Stimulated activated naive B cell treated with anti-CD40 and anti-IgM and Interleukin-4, amounts not matched to agents 10 μg/mL and 1 μg/mL and 100 μg/mL, for 72 hours (primary cell): ENCODE measurements at places on chromosomes 1 and 21.

GRCh38 chr1:190474010-190474409, 3.7 kb downstream of the BRINP3 start:
- no peak for DNase-seq

GRCh38 chr1:114861384-114861783, 6.7 kb downstream of the SYCP1 start:
- no peak for DNase-seq

DNA sequence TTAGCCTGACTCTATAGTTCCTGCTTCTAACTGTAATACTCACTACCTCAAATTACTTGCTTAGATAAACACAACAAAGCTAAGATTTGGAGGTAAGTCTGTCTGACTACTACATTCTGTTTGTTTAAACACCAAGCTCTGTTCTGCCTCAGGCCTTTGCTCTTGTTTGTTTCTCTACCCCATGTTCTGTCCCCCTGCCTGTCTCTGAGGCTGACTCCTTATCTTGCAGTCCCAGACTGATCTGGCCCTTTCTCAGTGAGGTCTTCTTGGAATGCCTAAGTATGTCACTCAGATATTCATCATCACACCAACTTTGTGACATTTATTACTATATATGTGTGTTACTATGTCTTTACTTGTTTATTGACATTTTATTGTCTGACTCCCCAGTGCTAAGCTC, 425.5 kb downstream of the LMO4 start:
- DNase-seq, result no peak

GRCh38 chr1:214506972-214507431, 44.4 kb downstream of the PTPN14 start:
- DNase-seq, result no peak

DNA sequence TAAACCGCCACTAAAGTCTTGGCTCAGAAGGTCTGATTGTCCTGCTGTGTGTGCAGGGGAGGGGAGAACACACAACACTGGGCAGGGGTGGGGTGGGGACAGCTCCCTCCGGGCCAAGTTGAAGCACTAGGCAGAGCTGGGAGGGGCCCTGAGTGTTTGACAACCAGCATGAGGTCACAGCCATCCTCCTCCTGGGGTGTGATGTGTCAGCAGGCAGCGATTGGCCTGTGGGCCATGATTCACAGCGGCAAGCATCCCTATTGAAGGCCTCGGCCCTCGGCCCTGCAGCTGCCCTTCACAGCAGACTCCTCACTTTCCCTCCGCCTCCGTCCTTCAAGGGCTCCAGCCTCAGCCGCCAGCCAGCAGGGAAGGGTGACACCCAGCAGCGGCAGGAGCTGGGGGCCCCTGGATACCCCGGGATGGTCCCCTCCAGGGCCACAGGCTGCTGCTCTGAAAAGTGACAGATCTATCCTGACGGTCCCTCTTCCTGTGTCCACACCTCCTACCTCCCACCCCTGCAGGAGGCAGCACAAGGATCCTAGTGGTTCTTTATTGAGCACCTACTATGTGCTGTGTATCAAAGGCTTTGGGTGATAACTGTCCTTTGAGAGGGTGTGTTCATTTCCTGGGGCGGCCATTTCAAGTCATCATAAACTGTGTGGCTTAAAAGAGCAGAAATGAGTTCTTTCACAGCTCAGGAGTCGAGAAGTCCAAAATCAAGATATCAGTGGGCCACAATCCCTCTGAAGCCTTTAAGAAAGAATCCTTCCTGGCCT, 66.0 kb upstream of the SLC25A33 start:
- no peak for DNase-seq
